NCI-H1417 (cell line): ENCODE measurements at places on chromosomes 2 and 18.
A peak's percentile ranks its signal among the peaks of the same experiment; 100 is the strongest.

GRCh38 chr2:231992888-231993287 is 31.4 kb downstream of the DIS3L2 start:
- no peak for DNase-seq

DNA sequence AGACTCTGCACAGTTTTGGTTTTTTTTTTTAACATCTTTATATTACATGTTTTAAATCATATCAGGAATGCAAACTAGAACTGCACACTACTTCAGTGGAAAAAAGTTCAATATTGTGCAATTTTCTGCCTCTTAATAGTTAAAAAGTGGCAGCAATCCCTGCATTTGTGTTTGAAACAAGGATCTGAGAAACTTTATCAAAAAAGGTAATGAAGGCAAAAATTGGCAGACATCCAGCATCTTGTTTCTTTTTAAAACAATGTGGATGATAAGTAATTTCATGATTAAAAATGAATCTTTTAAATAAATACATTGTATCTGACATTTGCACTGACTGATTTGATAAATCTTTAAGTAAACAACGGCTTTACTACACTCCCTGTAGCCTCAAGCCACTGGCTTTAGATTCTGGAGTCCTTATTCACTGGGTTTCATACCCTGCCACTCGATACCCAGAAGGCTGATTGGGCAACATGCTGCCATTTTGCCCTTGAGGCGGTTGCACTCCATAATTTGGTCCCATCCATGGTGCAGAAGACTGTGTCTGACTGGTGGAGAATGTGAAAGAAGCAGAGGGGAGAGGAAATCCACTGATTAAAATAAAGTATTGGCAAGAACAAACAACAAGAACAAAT is 21.6 kb upstream of the C2orf42 start:
- DNase-seq: peak; percentile 26

DNA sequence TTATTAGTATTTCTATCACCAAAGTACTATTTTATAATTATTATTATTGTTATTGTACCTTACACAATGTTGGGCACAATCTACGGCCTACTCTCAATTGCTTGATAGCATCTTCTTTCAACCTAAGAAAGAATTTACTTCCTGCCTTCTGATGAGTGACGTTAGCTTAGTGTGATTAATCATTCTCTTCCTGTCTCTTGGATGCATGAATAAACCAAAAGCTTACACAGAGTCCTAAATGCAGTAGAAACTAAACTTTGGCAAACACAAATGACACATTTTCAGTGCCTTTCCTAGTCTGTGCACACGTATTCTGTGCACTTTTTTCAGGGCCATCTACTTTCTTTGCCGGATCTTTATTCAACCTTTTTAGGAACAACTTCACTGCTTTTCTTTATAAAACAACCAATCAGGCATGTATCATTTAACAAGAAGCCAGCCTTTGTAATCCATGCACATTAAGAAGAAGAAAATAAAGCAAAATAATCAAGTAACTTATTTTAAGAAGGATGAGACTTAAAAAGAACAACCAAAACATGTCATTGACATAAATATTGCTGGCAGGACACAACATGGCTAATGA is 19.1 kb downstream of the TRAK2 start:
- no peak for DNase-seq

DNA sequence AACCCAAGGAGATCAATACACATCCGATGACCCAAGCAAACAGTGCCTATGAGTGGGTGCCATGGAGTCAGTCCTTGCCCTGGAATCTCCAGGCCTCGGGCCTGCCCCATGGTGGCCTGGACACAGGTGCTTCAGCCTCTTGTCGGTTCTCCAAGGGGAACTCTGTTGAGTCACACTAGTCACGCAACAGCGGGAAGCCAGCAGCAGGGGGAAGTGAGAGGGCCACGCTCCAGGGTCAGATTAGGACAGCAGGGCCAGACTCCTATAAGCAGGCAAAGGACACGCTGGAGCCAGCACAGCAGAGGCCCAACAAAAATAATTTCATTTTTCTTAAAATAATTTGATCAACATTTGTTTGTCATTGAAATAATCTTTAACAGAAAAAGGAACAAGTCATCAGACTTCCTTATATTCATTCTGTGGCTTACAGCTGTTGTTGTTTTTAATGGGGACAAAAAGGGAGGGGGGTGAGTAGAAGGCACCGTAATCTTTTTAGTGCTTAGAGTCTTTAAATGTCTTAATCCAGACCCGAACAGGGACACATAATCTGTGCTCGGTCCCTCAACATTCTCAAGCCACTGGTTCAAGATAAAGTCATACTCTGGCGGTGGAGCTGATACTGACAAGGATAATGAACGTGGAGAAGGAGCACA is 16.4 kb upstream of the ARMC9 start:
- no peak for DNase-seq

GRCh38 chr18:3061581-3062312 is 48.8 kb upstream of the LPIN2 start:
- no peak for DNase-seq

- peak; percentile 71 for DNase-seq
Observed at GRCh38 chr2:86249579-86250391, 50.5 kb downstream of the MRPL35 start.
